ENCODE measurements at places on chromosomes 6 and 20.
A peak's percentile ranks its signal among the peaks of the same experiment; 100 is the strongest.

GRCh38 chr20:47713878-47714450 lies 71.3 kb downstream of the SULF2 start:
- DNase-seq = no peak

- DNase-seq = no peak
Measured at GRCh38 chr6:82492134-82492533, 128.5 kb downstream of the TPBG start.

DNA sequence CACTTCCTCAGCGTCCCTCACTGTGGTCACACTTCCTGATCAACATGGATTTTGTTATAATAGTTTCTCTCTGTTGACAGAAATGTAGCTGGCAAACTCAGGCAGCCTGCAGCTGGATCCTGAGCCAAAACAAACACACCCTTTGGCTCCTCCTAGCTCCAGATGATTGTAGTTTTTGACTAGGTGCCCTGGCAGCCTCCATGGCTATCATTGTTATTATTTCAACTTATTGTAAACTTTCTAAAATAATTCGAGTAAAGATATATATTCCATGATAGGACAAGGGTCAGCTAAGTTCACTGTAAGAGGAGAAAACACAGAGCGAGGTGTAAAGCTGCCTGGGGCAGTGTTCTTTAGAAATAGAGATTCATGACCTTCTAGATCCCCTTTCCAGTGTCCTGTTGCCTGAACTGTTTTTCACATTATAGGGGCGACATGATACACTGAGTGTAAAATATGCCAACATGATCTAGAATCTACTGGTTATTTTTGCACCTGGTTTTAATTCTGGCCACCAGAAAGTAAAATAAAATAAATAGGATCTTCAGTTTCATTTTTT lies 98.2 kb upstream of the HDGFL1 start:
- DNase-seq = no peak

GRCh38 chr20:37695684-37696342 lies 2.0 kb downstream of the CTNNBL1 start:
- DNase-seq = no peak

DNA sequence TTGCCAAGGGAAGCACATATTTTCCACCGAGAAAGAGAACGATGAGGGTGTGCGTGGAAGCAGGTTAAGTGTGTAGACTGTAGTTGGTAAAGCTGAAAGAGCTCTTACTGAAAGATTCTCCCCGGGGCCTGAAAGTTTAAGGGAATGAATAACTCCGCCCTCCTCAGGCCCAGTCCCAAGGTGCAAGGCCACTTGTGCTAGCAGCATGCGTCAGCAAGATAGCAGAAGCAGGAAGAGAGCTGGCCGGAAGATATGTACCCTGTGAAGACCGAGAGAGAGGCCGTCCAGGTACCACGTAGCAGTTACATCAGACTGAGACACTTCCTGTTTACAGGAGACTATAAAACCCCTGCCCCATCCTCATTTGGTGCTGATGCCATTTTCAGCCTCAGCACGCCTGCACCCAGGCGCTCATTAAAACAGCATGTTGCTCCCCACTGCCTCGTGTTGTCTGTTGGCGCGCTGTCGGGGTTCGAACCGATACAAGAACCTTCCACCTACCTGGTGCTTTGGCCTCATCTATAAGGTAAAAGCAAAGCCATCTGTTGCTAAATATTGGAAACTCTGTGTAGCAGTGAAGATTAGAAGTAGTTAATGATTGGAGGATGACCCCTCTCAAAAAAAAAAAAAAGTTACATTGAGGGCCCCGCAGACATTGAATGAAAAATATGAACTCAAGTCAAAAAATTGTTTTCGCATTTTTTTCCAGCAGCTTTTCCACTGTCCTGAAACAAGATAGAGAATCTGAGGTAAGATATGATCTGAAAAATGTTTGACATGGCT lies 18.6 kb upstream of the FAM135A start:
- no peak for DNase-seq

GRCh38 chr6:7545316-7546019 lies 4.0 kb downstream of the DSP start:
- no peak for DNase-seq

GRCh38 chr20:59207235-59207634 lies 43.6 kb downstream of the ZNF831 start:
- no peak for DNase-seq

GRCh38 chr6:44094403-44095242 lies 32.6 kb downstream of the MRPL14 start:
- DNase-seq = no peak

DNA sequence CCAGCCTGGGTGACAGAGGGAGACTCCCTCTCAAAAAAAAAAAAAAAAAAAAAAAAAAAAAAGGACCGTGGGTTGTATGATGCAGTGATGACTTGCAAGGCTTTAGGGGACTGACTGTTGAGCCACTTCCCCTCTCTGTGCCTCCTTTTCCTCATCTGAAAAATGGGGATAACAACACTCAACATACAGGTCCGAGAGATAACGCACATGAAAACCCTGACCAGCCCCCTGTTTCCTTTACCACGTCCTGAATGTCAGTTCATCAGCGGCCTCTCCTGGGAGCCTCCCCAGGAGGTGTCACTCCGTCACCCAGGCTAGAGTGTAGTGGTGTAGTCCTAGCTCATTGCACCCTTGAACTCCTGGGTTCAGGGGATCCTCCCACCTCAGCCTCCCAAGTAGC lies 3.9 kb downstream of the SLA2 start:
- no peak for DNase-seq

- DNase-seq = no peak
Measured at GRCh38 chr20:62513991-62514390, 38.2 kb upstream of the GATA5 start.

- DNase-seq = no peak
Measured at GRCh38 chr6:158416883-158417759, 104.9 kb downstream of the TULP4 start.

GRCh38 chr6:151534576-151534975 lies 40.8 kb downstream of the CCDC170 start:
- no peak for DNase-seq

- DNase-seq = no peak
Measured at GRCh38 chr6:129186988-129187387, 304.1 kb downstream of the LAMA2 start.

DNA sequence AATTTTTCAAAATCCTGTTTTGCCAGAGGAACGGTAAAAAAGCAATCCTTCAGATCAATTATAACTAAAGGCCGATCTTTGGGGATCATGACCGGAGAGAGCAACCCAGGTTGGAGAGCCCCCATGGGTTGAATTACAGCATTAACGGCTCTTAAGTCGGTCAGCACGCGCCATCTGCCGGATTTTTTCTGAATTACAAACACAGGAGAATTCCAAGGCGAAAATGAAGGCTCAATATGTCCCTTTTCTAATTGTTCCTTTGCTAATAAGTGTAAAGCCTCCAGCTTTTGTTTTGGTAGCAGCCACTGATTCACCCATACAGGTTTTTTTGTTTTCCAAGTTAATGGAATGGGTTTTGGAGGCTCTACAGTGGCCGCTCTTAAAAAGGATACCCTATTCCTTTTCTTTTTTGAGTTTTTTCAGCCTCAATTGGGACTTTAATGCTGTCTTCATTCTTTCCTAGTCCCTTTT lies 16.9 kb upstream of the PTCRA start:
- DNase-seq = peak; percentile 74

DNA sequence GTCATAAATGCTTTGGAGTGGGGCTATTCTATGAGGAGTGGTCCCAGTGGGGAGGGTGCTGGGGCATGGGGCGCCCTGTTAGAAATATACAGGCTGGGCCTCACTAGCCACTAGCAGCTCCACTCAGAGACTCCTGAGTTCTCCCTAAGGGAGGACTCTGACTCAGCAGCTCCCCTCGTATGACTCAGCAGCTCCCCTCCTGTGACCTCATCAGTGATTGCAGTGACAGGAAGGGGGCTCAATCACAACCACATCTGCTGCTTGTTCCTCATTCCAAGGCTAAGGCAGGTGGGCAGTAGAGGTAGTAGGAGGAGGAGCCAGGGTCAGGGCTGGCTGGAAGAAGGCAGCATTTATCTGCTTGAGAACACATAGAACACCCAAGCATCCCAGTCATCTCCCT lies 73.7 kb downstream of the PRND start:
- DNase-seq = no peak

- DNase-seq = no peak
Measured at GRCh38 chr6:137754866-137755265, 112.2 kb upstream of the TNFAIP3 start.

- no peak for DNase-seq
Measured at GRCh38 chr20:47117773-47118172, 223.1 kb downstream of the EYA2 start.

- DNase-seq = no peak
Measured at GRCh38 chr6:42022755-42023384, 27.5 kb upstream of the TAF8 start.

DNA sequence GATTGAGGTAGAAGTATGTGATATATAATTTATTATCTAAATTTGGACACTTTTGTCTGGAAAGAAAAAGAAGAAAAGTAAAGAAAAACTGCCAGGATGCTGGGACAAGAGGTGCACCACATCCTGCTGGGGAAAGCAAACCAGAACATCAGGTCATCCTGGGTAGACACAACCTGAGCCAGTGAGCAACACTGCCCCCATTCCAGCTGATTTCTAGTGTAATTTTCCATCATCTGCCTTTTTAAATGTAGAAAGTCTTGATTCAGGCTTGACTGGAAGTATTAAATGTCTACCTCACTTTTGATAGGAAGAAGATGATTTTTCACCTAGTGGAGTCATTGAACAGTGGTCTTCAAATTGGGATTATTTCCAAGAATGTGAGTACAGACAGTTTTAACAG lies 1164.5 kb upstream of the CITED2 start:
- no peak for DNase-seq

DNA sequence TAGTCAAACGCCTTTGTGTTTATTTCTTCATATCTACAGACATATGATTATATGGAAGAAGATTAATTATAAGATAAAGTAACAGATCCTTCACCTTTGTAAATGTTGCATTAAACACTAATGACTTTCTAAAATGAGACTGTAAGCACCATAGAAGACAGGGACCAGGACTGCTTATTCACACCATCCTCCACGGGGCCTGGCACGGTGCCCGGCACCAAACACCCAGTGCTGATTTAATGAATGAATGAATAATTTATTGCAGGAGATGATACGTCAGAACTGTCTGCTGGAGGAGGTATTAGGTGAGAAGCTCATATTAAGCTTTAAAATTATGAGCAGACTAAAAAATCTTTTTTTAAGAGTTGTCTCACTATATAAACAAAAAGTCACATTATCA lies 88.3 kb downstream of the SLX4IP start:
- DNase-seq = no peak

DNA sequence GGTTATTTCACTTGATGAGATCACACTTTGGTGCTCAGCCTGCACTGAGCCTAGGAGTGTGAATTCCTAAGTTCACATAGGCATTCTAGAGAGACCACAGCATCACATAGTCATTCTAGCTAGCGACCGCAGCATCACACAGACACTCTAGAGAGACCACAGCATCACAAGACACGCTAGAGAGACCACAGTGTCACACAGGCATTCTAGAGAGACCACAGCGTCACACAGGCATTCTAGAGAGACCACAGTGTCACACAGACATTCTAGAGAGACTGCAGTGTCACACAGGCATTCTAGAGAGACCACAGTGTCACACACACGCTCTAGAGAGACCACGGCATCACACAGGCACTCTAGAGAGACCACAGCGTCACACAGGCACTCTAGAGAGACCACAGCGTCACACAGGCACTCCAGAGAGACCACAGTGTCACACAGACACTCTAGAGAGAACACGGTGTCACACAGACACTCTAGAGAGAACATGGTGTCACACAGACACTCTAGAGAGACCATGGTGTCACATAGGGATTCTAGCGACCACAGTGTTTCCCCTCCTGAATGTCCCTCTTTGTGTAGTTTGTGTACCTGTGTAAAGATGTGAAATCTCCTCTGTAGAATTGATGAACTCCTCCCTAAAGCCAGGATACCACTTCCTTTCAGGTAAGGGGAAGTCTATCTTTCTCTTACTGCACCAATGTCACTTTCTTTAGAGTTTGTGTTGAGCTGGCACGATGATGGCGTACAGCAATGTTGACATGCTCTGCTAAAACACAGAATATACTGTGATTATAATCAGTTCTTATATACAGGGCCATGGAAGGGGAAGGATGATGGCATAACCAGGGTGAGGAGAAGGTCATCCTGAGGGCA lies 169.4 kb downstream of the ZDHHC14 start:
- no peak for DNase-seq

DNA sequence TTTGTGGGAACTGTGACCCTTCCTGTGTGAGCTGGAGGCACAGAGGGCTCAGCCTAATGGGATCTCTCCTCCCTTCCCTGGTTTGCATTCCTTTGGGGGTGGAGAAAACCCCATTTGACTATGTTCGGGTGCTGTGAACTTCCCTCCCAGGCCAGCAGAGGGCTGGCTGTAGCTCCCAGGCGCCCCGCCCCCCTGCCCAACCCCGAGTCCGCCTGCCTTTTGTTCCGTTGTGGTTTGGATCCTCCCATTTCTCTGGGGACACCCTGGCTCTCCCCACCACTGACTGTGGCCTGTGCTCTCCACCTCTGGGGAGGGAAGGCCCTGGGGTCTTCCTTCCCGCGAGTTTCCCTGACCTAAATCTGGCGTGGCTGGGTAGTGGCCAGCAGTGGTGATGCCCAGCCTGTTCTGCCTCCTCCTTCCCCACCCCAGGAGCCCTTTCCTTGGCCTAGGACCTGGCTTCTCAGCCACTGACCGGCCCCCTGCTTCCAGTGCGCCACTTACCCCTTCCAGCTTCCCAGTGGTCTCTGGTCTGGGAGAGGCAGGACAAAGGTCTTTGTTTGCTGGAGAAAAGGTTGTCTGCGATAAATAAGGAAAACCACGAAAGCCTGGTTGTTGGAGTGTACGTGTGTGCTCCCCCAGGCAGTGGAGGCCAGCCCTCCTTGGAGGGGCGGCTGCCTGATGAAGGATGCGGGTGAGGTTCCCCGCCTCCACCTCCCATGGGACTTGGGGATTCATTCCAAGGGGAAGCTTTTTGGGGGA lies 4.9 kb downstream of the VEGFA start:
- DNase-seq = peak; percentile 40

DNA sequence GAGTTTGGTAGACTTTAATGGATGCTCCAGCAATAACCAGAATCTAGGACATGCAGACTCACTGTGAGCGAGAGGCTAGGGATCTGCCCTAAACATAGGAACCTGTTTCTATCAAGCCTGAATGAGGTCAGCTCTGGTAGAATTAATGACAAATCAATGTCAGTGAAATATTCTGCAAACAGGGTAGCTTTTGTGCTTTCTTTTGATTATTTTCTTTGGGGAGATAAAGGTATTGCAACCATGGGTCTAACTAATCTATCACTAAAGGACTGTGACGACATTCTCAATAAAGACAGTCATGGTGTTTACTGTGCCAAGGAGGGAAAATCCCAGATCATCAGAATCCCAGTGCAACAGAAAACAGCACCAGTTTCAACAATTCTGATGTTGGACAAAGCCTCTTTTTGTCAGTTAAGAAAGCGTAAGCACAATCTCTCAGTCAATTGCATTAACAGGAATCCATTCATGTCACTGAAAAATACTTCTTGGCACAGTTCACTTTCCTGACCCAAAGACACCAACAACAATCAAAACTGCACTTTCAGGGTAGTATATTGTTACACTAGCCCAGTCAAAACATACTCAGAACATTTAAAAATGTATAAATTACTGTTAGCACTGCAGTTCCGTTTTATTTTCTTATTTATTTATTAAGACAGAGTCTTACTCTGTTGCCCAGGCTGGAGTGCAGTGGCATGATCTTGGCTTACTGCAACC lies 36.8 kb upstream of the SMIM29 start:
- DNase-seq = no peak
